ENCODE measurements at places on chromosomes 4 and X.

- DNase-seq = no peak
Measured at GRCh38 chrX:28988246-28988645, 401.0 kb downstream of the IL1RAPL1 start.

- no peak for DNase-seq
Measured at GRCh38 chr4:39587881-39588280, 50.8 kb downstream of the SMIM14 start.

GRCh38 chrX:11757719-11758399, at the start of gene MSL3:
Gene MSL3 (plus strand): TSS chrX:11758237. CDS start chrX:11758264, 27 bp downstream.
- DNase-seq = no peak

- DNase-seq = no peak
Measured at GRCh38 chr4:24214796-24215195, 324.9 kb upstream of the PPARGC1A start.

DNA sequence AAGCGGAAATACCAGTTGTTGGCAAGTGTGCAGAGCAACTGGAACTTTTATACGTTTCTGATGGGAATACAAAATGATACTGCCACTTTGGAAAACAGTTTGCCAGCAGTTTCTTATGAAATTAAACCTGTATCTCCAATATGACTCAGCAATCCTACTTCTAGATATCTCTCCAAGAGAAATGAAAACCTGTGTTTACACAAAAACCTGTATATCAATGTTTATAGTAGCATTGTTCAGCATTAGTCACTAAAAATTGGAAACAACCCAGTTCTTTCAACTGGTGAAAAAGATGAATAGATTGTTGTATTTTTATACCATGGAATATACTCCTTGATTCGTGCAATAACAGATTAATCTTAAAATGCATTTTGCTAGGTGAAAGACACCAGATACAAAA, 26.8 kb downstream of the ATP7A start:
- DNase-seq = no peak

DNA sequence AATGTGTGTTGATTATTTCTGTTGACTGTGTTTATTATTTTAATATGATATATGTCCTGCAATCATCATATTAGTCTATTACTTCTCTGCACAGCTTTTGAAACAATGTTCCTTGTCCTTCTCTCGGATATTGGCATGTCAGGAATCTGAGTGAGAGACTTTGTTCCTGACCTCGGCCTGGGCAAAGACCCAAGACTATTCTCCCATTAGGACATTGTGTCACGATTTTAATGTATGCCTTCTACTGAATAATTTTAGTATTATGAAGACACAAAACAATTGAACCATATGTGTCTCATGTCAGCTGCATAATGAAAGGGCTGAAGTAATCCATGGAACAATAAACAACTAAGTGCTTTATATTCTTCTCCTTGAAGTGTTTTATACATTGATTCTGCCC, 580.8 kb upstream of the TENM3 start:
- DNase-seq = no peak

- DNase-seq = peak; percentile 57
Measured at GRCh38 chr4:48173056-48173991, 39.3 kb upstream of the TXK start.

GRCh38 chr4:182923796-182924340, 6.7 kb upstream of the DCTD start:
- DNase-seq = no peak

Measured in AG09309 (cell line).